ENCODE measurements at places on chromosomes 3 and 15.

DNA sequence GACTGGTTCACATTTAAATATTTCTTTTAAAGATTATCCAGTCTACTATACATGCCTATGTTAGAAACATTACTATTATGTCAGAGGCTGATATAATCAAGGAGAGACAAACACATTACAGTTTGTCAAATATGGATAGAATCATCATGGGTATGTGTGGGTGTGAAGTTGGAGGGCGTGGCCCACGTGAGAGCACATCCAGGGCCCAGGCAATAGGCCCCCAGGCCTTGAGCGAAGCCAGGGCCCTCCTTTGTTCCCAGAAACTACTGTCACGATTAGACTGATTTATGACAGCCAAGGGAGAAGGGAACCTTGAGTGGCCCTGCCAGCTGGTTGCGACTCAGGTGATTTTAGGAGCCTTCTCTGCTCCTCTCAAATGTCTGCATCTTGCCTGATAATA, 26.9 kb upstream of the LDHAL6B start:
- no peak for DNase-seq

- DNase-seq, result no peak
These were observed 375.6 kb upstream of the TPRG1 start for GRCh38 chr3:188796122-188796631.

- no peak for DNase-seq
These were observed 68.6 kb downstream of the FILIP1L start for GRCh38 chr3:100045696-100046095.

GRCh38 chr15:39114690-39115378, 466.0 kb upstream of the THBS1 start:
- no peak for DNase-seq

DNA sequence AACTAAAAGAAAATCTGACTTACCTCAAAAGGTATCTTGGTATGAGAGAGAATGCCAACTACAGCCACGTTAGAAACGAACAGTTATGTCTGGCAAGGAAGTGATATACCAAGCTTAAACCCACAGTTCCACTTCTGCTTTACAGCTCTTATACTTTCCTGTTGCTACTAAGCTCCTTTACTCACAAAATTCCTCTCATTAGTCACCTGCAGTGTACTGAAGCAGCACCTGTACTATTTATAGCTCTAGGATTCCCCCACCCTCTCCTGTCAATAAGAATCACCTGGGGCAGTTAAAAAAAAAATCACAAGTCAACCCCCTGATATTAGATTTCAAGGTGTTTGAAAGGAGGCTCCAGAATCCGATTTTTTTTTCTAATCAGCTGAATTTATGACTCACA, 2.9 kb upstream of the TMEM266 start:
- peak; percentile 60 for DNase-seq

DNA sequence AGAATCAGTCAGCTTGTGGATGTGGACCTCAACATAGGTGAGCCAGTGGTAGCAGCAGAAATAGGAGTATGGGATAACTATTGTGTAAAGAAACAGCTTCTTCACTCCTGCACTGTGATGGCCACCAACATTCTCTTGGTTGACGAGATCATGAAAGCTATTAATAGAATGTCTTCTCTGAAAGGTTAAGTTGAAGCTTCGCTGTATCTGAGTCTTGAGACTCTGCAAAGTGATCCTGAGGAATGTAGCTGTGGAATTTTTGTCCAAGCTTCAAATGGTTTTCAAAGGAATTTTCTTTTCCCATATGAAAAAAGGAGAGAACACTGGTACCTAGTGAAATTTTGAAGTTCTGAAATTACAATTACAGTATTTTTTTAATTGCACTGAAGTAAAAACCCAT, 146.3 kb downstream of the GMNC start:
- DNase-seq, result no peak
